ENCODE measurements at places on chromosomes 12 and 14.

GRCh38 chr12:58575256-58575655 lies 345.0 kb downstream of the LRIG3 start:
- no peak for DNase-seq

GRCh38 chr14:64973026-64973442 lies 898 bp upstream of the RAB15 start:
- no peak for DNase-seq

- DNase-seq: peak; percentile 16
These were observed 79.2 kb downstream of the B4GALNT3 start for GRCh38 chr12:538731-539539.

DNA sequence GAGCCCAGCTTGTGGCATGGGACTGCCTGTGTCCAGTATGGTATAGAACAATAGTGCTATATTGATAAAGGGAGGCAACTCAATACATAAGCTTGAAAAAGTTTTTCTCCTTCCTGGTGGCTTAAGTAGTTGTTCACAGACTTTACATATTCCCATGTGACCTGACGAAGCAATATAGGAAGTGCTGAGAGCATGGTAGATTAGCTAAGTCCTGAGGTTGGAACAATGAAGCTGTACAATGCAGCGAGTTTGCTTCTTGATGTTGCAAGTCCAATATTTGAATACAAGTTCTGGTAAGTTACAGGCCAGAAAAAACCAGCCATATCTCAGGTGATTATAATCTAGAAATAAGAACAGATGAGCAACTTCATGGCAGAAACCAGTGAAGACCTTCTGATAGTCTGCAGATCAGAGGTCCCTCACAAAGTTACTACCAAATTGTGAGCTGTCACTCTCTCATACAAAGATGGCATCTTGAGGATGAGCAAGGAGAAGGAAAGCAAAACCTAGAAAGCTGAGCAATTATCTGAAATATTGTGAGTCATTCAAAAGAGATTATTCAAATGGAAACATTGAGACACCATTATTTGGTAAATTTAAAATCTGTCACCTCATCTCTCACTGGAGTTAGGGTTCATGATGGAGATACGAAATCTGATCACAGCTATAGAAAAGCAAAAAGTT lies 72.9 kb upstream of the BTG1 start:
- DNase-seq: no peak

- DNase-seq: peak; percentile 46
These were observed 396 bp downstream of the FERMT2 start for GRCh38 chr14:52950410-52950897.

GRCh38 chr12:7797698-7798398 lies 8.6 kb downstream of the NANOG start:
- DNase-seq: no peak

GRCh38 chr12:32211066-32211899 lies 104.6 kb downstream of the BICD1 start:
- no peak for DNase-seq

GRCh38 chr14:88326352-88327103 lies 3.5 kb upstream of the KCNK10 start:
- peak; percentile 24 for DNase-seq

DNA sequence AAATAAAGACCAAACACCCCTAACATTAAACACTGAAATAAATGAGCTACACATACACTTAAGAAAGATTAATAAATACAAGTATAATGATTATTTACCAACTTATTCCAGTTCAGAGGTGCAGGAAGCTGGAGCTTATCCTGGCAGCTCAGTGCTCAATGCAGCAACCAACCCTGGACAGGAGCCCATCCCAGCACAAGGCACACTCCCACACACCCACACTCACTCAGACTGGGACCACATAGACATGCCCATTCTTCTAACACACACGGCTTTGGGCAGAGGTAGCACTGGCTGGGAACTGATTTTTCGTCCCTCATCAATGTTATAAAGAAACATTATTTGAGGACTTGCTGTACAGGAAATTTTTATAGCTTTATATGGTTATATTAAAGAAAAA lies 797.4 kb downstream of the RPS29 start:
- no peak for DNase-seq

DNA sequence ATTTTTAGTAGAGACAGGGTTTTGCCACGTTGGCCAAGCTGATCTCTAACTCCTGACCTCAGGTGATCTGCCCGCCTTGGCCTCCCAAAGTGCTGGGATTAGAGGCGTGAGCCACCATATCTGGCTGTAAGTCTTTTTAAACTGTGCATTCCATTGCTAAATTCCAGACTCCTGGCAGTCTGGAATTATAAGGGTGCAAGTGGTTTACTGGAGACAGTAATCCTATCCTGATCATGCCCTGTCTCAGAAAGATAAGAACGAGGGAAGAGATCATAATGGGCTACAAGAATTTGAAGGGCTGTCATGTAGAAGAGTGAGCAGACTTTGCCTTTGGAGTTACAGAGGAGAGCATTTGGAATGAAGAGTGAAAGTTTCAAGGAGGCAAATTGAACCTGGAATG lies 6.8 kb upstream of the SLC4A8 start:
- DNase-seq: no peak

- DNase-seq: no peak
These were observed 722.5 kb upstream of the ATXN7L3B start for GRCh38 chr12:73815072-73815645.

- no peak for DNase-seq
These were observed 1.1 kb downstream of the CCDC184 start for GRCh38 chr12:48184549-48184922.

GRCh38 chr12:57743769-57744168 lies 1.1 kb upstream of the TSPAN31 start:
- no peak for DNase-seq

All from NCI-H345 (cell line).